Type B pancreatic cell (in vitro differentiated cells): ENCODE measurements at places on chromosomes 6 and 20. TPM values are rescaled to one million over a fixed set of nuclear protein-coding genes. Genes with fewer than 3 reads are reported as not detected.

DNA sequence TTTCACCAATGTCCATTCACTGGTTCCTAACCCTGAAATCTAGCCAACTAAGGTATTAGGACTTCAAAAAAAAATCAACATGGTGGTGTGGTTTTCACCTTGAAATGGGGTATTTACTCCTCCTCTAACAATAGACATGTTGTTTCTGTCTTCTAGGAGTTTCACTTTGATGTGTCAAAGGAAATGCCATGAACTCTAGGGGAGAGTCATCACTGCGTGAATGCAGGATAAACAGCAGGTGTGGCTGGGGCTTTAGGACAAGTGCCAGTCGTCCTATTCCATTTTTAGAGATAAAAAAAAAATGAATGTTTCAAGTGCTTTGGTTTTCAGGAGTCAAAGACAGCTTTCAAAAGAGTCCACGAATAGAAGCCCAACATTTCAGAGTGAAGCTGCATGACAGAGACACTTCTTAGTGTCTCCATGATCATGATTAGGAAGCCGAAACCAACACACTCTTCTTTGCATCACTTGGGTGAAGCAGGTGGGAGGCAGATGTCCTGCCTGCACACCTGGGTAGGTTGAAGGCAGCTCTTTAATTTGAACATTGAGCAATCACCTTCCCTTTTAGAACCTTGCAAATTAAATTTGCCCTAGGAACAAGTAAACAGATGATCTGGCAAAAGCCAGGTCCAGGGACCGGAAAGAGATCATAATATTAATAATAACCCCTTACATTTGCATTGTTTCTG is 328.5 kb upstream of the PRDM1 start:
- DNase-seq: no peak

DNA sequence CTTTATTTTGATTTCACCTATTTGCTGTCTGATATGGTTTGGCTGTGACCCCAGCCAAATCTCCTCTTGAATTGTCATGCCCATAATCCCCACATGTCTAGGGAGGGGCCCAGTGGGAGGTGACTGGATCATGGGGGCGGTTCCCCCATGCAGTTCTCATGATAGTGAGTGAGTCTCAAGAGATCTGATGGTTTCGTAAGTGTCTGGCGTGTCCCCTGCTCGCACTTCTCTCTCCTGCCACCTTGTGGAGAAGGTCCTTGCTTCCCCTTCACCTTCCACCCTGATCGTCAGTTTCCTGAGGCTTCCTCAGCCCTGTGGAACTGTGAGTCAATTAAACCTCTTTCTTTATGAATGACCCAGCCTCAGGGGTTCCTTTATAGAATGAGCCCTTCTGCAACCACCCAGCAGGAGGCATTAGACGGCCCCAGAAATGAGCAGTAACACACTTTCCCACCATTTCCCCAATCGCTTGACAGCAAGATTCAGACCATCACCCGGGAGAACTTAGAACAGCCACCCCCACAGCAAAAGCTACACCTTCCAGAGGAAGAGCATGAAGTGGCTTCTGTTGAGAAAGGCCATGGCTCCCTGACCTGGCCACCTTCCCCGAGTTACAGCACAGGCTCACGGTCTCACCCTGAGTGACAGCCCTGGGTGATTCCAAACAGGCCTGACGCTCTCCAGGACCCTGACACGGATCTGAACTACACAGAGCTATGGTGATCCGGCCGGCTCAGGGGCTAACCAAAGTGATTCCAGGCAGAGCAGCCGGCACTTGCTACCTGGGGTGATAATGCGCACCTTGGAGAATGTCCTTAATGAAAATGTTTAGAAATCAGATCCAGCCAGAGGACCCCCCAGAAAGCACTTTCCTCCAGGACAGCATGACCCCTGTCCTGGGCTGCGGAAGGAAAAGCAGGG is 131.2 kb upstream of the CDH4 start:
- no peak for DNase-seq

GRCh38 chr6:7153789-7154188 is 46.0 kb downstream of the RREB1 start:
- DNase-seq: no peak

- no peak for DNase-seq
Observed at GRCh38 chr20:40323361-40323794, 365.7 kb downstream of the MAFB start.

GRCh38 chr20:63051186-63051860 is 44.6 kb upstream of the BHLHE23 start:
- DNase-seq: no peak

Gene SPAG4
- 1.6 and 2.4 TPM in 2 replicates for total RNA-seq

Gene C20orf202
- 0.24 and 0.33 TPM in 2 replicates for total RNA-seq

Gene FAM110A
- total RNA-seq: 14.3 and 26.7 TPM in 2 replicates

Gene GFOD1
- 4.1 and 4.8 TPM in 2 replicates for total RNA-seq
